Activated T-cell treated with anti-CD3 and anti-CD28 coated beads for 1 hour (primary cell): ENCODE measurements at places on chromosomes 13 and 19.
A peak's percentile ranks its signal among the peaks of the same experiment; 100 is the strongest.

- no peak for DNase-seq
These were observed 31.9 kb downstream of the ANKRD10 start for GRCh38 chr13:110882972-110883371.

DNA sequence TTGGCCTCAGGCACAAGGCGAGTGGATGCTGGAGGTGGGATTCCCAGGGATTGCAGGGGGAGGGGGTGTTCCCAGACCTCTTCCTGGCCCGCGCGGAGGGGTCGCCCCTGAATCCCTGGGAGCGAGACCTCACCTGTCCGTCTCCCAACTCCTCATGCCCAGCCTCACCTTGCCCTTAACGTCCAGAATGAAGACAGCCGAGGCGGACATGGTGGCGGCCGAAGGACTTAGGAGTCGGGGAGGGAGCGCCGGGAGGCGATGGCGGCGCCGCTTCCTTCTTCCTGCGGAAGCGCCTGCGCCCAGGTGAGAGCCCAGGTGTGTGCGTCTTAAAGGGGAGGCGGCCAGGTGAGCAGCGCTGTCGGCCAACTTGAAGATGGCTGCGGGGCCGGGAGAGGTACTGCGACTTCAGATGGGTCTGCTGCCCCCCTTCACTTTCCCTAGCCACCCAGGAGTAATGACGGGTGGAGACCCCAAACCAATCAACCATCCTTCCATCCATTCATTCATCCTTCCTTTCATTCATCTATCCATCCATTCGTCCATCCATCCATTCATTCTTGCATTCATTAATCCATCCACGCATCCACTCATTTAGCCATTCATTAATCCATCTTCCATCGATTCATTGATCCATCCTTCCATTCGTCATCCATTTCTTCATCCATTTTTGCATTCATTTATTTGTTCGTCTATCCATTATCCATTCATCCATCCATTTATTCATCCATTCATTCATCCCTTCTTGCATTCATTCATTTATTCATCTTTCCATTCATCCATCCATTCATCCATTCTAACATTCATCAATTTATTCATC, at the start of gene AP1M2:
AP1M2 (minus strand) TSS at position 291 of the 817 bp plus-strand sequence; CDS start at position 210, 81 bp downstream.
- no peak for DNase-seq

- DNase-seq, result no peak
These were observed 422.1 kb downstream of the COG6 start for GRCh38 chr13:40077396-40078027.

GRCh38 chr13:73704587-73704986, 429.6 kb downstream of the KLF12 start:
- DNase-seq, result no peak

DNA sequence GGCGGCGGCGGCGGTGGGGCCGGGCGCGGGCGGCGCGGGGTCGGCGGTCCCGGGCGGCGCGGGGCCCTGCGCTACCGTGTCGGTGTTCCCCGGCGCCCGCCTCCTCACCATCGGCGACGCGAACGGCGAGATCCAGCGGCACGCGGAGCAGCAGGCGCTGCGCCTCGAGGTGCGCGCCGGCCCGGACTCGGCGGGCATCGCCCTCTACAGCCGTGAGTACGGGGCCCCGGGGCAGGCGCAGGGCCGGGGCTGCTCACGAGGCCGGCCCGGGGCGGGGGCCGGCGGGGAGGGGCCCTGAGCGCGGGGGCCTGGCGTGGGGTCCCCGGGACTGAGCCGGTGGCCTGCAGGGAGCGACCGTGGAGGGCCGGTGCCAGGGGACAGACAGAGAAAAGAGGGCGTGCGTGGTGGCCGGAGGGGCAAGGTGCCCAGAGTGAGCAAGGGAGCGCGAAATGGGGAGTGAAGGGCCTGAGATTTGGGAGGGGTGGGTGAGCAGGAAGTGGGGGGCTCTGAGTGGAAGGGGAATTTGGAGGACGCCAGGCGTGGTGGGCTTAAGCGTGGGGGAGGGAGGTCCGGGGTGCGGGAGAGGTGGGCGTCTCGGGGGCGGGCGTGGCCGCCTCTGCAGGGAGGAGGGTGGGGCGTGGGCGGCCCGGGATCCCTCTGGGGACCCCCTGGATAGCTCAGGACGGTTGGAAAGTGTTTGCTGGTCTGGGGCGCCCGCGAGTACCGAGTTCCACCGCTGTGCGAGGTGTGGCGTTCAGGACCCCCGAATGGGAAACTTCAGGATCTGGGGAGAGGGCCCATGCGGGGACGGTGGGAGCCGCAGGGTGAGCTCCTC, 575 bp downstream of the CARM1 start:
- peak; percentile 11 for DNase-seq

- DNase-seq, result no peak
These were observed 7.6 kb downstream of the TMEM59L start for GRCh38 chr19:18620311-18620710.

- DNase-seq, result no peak
These were observed 15.2 kb upstream of the TOMM40 start for GRCh38 chr19:44875666-44876451.

- DNase-seq, result no peak
These were observed 304.7 kb downstream of the ENOX1 start for GRCh38 chr13:43482026-43482425.

GRCh38 chr13:32001154-32001768, 30.3 kb upstream of the FRY start:
- DNase-seq, result no peak

DNA sequence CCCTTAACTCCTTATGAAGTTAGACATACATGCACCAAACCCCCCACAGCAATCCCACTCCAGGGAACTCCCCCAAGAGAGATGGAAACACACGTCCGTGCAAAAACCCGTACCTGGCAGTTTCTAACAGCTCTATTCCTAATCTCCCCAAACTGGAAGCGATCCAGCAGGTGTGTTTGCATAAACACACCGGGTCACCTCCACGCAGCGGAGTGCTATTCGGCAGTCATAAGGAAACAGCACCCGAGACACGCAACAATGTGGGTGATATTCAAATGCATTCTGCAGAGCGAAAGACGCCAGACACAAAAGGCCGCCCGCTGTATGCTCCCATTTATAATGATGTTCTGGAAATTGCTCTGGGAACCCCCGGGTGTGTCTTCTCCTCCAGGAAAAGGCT, 6.8 kb upstream of the ZNRF4 start:
- no peak for DNase-seq

GRCh38 chr13:39773833-39774232, 118.4 kb downstream of the COG6 start:
- DNase-seq, result no peak

GRCh38 chr19:38441657-38442348, 8.3 kb downstream of the RYR1 start:
- DNase-seq, result no peak

GRCh38 chr19:41335467-41335866, 18.3 kb downstream of the TGFB1 start:
- no peak for DNase-seq

GRCh38 chr19:38657633-38658222, 10.3 kb downstream of the ACTN4 start:
- no peak for DNase-seq

DNA sequence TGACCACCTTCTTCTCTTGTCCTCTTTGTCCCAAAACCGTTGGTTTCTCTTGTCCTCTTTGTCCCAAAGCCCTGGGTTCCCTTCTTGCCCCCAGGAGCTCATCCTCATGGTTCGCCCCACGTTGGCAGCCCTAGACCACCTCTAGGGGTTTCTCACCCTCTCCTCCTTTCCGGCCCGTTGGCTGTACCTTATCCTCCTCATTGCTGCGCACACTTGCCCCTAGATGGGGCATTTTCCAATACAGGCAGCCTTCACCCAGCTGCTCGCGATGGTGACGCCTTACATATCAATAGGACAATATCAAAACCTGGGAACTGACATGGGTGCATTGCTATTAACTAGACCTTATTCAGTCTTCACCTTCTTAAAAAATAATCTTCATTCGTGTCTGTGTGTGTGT, 86.5 kb downstream of the IPO5 start:
- no peak for DNase-seq

- DNase-seq, result no peak
These were observed 20.3 kb upstream of the EPHX3 start for GRCh38 chr19:15252398-15253018.

DNA sequence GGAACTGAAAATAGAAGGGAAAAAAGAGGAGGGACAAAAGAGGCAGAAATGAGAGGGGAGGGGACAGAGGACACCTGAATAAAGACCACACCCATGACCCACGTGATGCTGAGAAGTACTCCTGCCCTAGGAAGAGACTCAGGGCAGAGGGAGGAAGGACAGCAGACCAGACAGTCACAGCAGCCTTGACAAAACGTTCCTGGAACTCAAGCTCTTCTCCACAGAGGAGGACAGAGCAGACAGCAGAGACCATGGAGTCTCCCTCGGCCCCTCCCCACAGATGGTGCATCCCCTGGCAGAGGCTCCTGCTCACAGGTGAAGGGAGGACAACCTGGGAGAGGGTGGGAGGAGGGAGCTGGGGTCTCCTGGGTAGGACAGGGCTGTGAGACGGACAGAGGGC, at the start of gene CEACAM5:
CEACAM5 (plus strand) TSS at position 146 of the 400 bp plus-strand sequence; CDS start at position 252, 106 bp downstream.
- no peak for DNase-seq

- peak; percentile 66 for DNase-seq
These were observed at the start of gene CRYL1 for GRCh38 chr13:20525601-20526544. Gene CRYL1, minus strand, starts transcription at chr13:20525857. Its CDS starts 63 bp downstream, at chr13:20525794.

GRCh38 chr13:60335531-60335930, 61.5 kb upstream of the TDRD3 start:
- DNase-seq, result no peak

DNA sequence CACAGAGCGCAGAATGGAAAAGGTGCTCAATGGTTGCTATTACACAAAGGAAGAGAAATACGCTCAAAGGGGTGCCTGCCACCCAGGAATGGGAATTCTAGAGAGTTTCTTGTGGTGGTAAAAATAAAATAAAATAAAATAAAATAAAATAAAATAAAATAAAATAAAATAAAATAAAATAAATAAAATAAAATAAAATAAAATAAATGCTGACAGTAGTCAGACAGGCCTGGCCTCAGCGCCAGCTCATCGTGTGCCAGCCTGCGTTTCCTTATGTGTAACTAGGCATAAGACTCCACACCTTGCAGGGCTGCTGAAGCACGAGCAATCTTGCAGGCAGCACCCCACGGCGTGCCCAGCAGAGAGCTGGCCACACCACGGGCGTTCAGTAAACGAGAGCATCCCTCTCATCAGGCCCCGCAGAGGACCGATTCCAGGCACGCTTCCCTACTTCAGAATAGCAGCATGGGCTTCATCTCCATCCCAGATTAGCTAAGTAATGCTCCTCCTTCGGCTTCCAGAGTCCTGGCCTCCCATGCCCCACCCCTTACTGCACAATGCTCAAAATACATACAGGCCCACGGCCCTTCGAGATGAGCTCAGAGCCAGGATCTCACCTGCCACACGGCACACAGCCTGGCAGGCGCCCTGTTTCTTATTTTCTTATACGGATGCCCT, 5.6 kb downstream of the NAPA start:
- no peak for DNase-seq

DNA sequence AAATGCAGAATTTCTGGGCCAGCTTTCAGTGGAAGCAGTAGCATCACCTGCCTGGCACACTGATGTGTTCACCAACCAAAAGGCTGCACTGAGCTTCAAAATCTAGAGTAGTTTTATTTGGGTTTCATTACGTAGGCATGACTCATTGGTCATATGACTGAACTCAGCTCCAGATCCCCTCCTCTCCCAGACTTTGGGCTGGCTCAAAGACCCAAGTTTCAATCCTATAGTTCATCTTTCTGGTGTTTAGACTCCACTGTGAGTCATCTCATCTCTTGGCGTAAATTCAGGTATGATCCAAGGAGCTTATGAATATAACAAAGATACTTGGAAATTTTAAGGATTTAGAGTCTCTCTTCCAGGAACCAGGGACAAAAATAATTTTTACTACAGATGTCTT, 17.7 kb downstream of the ZMYM5 start:
- DNase-seq, result no peak

- no peak for DNase-seq
These were observed 546.7 kb downstream of the RFC3 start for GRCh38 chr13:34364633-34365032.

DNA sequence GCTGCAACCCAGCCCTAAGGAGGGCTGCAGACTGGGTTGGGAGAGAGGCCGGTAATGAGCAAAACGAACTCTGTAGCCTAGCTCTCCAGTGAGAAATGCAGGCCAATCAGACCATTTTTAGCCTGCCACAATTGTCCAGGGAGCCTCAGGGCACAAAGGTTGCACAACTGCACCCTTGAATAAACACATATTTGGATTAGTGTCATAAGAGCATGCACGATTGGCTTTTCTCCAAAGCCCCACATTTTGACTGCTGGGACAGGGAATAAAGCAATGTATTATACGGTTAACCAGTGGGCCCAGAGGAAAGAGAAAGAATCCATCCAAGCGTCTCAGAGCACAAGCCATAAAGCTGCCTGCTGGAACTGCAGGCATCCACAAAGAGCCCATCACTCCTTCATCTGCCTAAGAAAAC, 729.4 kb upstream of the SGCG start:
- no peak for DNase-seq

DNA sequence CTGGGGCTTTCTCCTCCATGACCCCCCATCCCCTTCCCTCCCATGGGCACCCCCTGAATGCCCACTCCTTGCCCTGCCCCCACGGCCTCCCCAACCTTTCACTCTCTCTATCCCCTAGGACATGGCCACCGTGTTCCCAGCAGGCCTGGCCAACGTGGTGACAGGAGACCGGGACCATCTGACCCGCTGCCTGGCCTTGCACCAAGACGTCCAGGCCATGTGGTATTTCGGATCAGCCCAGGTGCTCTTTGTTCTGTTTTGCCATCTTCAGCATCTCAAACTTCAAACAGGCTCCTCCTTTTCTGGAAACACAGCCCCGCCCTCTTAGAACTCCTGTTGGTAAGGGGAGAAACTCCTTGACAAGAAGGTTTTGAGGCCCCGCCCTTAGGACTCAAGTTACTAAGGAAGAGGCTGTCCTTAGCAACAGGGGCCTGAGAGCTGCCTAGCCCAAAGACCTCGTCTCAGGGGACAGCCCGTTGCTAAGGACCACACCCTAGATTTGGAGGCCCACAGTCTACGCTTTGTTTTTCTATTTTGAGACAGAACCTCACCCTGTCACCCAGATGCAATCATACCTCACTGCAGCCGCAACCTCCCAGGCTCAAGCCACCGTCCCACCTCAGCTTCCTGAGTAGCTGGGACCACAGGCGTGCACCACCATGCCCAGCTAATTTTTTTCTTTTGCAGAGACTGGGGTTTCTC, 5.1 kb upstream of the FLT3LG start:
- DNase-seq, result peak; percentile 71

GRCh38 chr13:46909042-46909441, 12.2 kb upstream of the HTR2A start:
- no peak for DNase-seq
